ENCODE measurements at places on chromosomes 2 and 18.
A peak's percentile ranks its signal among the peaks of the same experiment; 100 is the strongest.

- DNase-seq = no peak
Measured at GRCh38 chr2:222604749-222605515, 51.0 kb downstream of the FARSB start.

DNA sequence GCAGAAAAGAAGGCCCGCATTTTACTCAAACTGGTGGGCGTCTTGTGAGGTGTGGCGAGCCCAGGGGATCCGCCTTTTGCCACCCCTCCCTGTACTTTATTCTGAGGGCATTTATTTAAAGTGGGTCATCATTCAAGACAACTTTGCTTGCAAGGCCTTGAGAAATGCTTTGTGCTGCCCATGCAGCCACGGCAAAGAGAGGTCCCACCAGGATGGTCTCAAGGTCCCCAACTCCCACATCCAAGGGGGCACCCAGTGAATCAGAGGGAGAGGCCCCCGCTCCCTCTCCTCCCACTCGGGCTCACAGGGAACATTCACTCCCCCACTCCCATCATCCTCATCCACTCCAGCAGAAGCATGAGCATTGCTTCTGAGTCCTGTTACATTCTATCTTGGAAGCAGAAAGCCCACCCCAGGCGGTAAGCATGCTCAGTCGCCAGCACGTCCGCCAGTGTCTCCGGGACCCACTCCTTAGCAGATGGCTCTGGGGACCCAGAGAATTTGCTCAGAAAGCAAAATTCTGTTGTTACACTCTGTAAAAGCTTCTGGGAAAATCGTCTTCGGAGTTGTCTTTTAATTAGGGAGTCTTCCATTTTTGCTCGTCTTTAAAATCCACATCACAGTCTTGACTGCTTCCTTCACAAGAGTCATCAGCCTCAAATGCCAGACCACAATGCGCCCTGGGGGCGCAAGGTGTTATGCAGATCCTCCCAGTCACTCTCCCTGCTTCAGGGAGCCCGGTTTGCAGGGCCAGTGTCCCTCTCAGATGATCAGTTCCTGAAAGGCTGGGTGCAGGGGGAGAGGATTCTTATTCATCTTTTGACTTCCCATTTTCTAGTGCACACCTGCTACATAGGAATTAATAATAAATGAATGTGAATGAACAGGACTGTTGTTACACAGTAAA lies 99.4 kb upstream of the NCK2 start:
- DNase-seq = no peak

- no peak for DNase-seq
Measured at GRCh38 chr2:223247136-223247535, 195.1 kb downstream of the KCNE4 start.

DNA sequence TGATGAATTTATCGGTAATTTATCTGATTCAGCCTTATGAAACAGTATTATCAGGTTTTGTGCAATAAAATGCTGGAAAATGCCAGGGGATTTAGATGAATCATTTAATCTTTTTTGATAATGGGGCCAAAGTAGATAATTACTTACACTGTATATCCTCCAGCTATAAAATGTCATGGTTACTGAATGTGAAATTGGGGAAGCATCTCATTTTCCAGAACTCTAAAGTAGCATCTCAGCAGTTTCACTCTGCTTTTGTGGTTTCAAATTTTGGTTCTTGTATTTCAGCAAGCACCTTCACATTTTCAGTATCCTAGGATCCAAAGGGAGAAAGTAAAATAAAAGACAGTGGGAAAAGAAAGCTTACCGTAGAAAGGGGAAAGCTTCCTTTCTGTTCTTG lies 12.8 kb downstream of the ANKRD62 start:
- DNase-seq = no peak

- DNase-seq = peak; percentile 11
Measured at GRCh38 chr2:239225371-239225851, 175.4 kb downstream of the HDAC4 start.

DNA sequence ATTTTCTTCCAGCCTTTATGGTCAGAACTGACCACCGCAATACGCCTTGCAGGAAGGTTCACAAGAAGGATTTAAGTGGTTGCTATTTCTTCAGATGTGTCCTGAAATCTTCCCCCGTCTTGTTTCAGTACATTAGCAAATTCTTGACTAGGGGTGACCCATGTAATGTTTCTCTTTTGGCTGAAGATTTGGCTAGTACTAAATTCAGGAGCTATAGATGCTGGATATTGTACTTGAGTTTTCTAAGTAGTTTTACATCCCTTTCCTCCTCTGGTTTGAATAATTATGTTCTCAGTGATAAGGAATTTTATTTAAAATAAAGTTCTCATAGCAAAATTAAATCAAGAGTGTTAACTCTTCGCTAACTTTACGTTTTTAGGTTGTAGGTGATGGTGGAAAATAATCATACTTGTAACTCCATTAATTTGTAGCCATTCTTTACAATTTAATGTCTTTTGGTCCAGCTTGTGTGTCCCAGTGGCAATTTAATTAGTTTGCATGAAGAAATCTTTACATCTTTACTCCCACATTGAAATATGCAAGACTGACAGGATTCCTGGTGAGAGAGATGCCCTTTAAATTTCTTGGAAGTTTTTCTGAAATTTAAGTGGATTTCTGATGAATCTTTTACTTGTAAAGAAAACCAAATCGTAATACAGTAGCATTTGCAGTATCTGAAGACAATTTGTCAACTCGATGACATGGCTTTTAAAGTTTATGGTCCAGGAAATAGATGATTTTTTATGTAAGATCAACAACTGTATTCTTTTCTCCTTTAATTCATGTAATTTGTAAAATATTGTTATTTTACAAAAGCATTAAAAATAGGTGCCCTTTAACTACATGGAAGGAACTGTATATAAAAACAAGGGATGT lies 2.8 kb downstream of the PHLPP1 start:
- no peak for DNase-seq

- DNase-seq = no peak
Measured at GRCh38 chr2:202429164-202429980, 53.2 kb downstream of the BMPR2 start.

GRCh38 chr2:99706735-99707134 lies 216.9 kb upstream of the REV1 start:
- DNase-seq = no peak

DNA sequence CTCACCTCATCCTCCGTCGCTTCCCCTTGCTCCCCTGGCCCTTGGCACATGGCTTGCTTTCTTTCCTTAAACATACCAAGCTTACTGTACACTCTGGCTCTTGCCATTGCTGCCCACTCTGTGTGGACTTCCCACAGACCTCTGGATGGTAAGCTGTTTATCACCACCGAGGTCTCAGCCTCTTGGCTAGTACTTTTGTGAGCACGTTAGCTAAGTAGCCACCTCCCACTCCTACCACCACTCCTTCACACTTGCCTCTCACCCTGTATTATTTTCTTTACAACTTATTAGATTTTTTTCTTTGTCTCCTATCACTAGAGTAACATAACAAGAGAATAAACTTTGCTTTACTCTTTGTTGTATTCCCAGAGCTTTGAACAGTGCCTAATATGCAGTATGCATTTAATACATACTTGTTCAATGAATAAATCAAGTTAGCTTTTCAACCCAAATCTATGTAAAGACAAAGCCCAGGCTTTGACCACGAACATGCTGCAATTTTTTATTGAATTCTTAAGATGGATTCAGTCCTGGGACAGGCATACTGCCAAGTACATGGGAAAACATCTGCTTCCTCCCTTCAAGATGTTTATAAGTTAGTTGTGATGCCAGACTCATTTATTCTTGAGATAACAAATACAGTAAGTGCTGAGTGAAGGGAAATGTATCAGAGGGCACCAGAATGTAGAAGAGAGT lies 25.0 kb upstream of the MSGN1 start:
- no peak for DNase-seq

Measured in CD4-positive, alpha-beta T cell treated with Interleukin-4 for 1 hour (primary cell).